Osteocyte (in vitro differentiated cells): ENCODE measurements at places on chromosomes 16 and 17. TPM values are rescaled to one million over a fixed set of nuclear protein-coding genes. Genes with fewer than 3 reads are reported as not detected.

Gene MT1M
- 0.44 and 1.2 TPM in 2 replicates for total RNA-seq

DNA sequence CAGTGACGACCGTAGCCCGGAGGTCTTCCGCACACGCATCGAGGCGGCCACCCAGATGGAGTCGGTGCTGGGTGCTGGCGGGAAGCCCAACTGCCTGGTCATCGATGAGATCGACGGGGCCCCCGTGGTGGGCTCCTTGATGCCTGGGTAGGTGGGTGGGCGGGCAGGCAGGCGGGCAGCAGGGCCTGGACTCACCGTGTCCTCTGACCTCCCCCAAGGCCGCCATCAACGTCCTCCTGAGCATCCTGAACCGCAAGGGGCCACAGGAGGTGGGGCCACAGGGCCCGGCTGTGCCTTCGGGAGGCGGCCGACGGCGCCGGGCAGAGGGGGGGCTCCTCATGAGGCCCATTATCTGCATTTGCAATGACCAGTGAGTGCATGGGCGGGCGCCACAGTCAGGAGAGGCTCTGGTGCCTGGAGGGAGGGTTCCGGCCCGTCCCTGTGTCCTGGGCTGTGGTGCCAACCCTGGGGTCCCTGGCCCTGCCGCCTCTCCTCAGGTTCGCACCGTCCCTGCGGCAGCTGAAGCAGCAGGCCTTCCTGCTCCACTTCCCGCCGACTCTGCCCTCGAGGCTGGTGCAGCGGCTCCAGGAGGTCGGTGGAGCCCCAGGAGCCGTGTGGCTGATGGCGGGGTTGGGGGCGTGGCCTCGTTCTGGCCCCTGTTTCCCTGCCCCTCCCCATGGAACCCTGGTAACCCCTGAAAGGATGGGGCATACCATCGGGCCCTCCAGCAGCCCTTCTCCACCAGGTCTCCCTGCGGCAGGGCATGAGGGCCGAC, 4.0 kb downstream of the CHTF18 start:
- no peak for DNase-seq

GRCh38 chr17:52536489-52536888, 378.0 kb upstream of the CA10 start:
- DNase-seq, result no peak

GRCh38 chr16:64149756-64150155, 972.1 kb downstream of the CDH11 start:
- DNase-seq, result no peak

GRCh38 chr16:58732545-58733247, 1.4 kb downstream of the GOT2 start:
- no peak for DNase-seq

Gene MPV17L
- 0.47 and 1.3 TPM in 2 replicates for total RNA-seq

- DNase-seq, result no peak
Observed at GRCh38 chr16:49698931-49699840, 156.7 kb downstream of the ZNF423 start.

DNA sequence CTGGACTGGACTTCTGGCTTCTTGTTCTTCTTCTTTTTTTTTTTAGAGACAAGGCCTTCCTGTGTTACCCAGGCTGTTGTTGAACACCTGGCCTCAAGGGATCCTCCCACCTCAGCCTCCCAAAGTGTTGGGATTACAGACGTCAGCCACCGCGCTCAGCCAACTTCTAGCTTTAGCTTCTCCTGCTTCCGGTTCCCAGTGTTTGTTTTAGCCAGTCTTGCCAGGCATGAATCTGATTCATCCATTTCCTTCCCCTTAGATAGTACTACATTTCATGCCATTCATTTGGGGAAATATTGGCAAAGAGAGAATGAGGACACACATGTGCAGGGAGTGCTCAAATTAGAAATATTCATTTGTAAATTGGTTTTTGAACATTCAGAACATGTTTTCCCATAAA, 12.1 kb upstream of the NDUFAB1 start:
- DNase-seq, result no peak

DNA sequence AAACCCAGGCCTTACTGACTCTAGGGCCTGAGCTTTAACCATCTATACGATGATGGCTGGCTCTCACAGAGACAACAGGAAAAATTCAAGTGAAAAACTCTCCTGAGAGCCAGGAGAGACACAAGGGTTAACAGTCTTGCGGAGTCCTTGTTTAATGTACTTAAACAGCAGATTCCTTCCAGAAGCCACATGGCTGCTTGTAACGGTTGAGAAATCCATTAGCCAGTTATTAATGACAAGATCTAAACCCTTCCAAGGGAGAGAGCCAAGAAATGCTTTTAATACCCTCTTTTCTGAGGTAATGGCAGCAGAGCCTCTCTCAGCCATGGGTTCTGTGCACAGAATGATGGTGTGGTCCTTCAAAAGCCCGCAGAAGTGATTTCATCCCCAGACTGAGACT, 5.2 kb upstream of the ALDOA start:
- DNase-seq, result no peak

Gene MT1G
- not detected in 2 replicates for total RNA-seq

DNA sequence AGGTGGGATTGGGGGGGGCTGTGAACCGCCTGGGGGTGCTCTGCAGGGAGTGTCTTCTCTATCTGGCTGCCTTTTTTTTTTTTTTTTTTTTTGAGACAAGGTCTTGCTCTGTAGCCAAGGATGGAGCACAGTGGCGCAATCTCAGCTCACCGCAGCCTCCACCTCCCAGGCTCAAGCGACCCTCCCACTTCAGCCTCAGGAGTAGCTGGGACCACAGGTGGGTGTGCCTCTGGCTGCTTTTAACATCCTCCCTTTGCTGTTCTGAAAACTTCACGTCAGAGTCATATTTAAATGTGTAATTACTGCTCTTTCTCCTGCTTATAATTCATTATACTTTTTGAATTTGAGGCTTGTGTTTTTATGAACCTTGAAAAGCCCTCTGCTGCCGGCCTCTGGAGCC, 78.4 kb downstream of the ZNF778 start:
- DNase-seq, result no peak

- DNase-seq, result no peak
Observed at GRCh38 chr16:87742781-87743490, 22.9 kb downstream of the KLHDC4 start.

Gene ITGAX
- total RNA-seq, result not detected in 2 replicates

DNA sequence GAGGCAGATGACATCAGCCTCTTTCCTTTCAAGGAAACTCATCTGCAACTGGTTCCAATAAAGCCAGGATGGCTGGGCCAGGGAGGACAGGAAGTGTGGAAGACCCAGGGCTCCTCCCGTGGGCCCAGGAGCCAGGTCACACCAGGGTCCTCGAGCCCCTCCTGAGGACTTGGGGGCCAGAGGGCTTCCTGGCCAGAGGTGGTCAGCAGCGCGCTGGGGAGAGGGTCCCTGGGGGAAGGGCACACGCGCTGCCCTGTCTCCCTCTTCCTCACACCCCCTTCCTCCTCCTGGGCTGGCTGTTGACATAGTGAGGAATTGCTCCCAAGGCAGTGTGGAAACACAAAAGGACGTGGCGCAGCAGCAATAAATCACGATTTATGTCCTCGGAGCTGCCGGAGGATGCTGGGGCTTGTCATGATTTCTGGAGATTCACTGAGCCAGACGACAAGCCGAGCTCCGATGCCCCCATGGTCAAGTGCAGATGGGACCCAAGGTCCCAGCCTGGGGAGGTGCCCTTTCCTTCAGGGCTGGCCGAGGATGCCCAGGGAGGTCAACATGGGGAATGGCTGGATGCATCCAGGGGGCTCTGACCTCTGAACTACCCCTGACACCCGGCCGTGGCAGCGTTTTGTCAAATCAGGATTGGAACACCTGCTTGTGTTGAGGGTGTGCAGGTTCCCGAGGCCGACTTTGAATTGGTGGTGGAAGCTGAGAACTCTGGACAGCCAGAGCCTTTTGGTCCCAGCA, 152.6 kb downstream of the IRF8 start:
- no peak for DNase-seq

DNA sequence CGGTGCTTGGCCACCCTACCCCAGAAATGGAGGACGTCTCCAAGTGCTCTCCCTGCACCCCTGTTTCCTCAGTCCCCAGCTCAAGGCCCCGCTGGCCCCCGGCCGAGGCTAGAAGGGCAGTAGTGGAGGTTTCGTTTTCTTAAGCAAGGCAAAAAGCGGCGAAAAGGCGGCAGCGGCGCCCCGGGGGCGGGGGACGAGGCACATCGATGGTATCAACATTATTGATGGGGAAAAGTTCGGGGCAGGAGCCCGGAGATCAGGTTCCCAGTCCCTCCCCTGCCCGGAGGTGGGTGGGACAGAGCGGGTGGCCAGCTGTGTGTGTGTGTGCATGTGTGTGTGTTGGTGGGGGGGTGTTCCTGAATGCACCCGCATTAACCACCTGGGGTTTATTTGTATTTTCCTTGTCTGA, 4.1 kb upstream of the SALL1 start:
- DNase-seq, result no peak
